ENCODE measurements at places on chromosomes 5 and 9. TPM values are rescaled to one million over a fixed set of nuclear protein-coding genes. Genes with fewer than 3 reads are reported as not detected.

- no peaks in the 10 kb centered on the region for H3K36me3 ChIP-seq
- no peaks in the 10 kb centered on the region for H3K27me3 ChIP-seq
Observed at GRCh38 chr5:158039441-158039840, 180.5 kb upstream of the CLINT1 start.

AQP7 gene
- total RNA-seq = 0.28 TPM

GRCh38 chr5:122701640-122702523, 73.0 kb upstream of the SNX2 start:
- no peak overlapping the region for H3K27ac ChIP-seq
- H3K4me1 ChIP-seq = no peaks in the 10 kb centered on the region
- DNase-seq = no peak
- peaks cover 2% of the 10 kb centered on the region for H3K27me3 ChIP-seq

GRCh38 chr5:17212996-17213395, 4.4 kb upstream of the BASP1 start:
- DNase-seq = no peak
- no peaks in the 10 kb centered on the region for H3K27me3 ChIP-seq
- H3K27ac ChIP-seq = no peak overlapping the region

DNA sequence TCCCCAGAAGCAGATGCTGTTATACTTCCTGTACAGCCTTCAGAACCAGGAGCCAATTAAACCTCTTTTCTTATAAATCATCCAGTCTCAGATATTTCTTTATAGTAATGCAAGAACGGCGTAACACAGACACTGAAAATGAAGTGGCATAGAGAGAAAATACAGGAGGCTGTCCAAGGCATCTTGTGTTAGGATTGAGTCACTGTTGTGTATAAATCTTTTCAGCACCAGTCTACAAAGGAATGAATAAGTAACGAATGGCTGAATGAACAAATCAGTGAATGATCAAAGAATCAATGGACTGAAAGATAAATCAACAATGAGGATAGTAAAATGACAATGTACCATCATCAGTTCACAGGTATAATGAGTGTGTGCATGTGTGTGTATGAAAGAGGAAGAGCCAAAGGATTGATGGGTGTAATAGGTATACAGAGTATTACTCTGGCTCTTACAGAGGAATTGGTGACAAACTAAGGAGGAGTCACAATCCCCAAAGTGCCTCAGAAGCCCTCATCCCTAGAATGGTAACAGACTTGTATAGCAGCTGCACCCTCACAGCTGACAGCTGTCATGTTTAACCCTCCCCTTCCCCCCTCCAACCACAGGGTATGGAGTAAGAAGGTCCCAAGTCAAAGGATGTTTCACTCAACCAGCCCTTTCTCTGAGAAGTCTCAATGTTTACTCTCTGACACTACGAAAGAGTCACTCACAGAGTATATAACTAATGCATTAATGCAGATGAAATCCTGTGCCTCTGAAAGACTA, 29.8 kb upstream of the MIER3 start:
- DNase-seq = no peak
- H3K4me3 ChIP-seq = no peak overlapping the region
- no peak overlapping the region for H3K27ac ChIP-seq
- H3K4me1 ChIP-seq = no peaks in the 10 kb centered on the region
- peaks cover 17% of the 10 kb centered on the region for H3K27me3 ChIP-seq

DNA sequence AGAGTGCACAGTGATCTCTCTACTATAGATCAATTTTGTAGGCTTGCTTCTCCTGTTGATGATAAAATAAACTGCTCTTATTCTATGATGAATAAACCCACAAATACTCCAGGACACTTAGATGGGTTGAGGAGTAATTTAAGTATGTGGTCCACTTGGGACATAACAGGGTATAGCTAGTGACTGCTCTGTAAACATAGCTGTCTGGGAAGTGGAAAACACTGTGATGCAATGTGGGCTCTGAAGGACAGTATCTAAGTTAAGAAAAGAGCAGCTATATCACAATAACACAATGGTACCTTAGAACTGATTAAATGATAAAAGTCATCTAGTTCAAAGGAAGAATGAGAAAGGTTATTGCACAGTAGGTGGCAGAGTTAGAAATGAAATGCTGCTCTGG, 294.3 kb upstream of the HAPLN1 start:
- no peaks in the 10 kb centered on the region for H3K36me3 ChIP-seq
- no peaks in the 10 kb centered on the region for H3K27me3 ChIP-seq
- peak; percentile 15 for DNase-seq
- no peak overlapping the region for H3K27ac ChIP-seq
- H3K4me1 ChIP-seq = peaks cover 8% of the 10 kb centered on the region
